MCF 10A (cell line): ENCODE measurements at places on chromosomes 13 and 19.
A peak's percentile ranks its signal among the peaks of the same experiment; 100 is the strongest.

DNA sequence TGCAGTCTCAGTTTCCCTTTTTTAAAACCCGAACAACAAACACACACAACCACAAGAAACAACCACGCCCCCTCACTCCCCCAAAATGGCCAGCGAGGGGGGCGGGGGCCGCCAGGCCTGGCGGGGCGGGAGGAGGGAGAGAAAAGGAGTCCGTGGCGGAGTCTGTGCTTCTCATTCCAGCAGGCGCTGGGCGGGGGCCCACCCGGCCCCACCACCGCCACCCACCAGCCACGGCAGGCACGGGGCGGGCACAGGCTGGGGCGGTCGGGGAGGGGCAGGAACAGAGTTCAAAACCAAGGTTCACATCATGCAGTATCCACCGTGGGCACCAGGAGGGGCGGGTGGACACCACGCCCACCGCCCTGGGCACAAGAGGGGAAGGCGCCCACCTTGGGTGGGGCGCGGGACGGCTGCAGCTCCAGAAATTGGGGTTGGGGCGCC, 12.9 kb downstream of the DPF1 start:
- DNase-seq = no peak

DNA sequence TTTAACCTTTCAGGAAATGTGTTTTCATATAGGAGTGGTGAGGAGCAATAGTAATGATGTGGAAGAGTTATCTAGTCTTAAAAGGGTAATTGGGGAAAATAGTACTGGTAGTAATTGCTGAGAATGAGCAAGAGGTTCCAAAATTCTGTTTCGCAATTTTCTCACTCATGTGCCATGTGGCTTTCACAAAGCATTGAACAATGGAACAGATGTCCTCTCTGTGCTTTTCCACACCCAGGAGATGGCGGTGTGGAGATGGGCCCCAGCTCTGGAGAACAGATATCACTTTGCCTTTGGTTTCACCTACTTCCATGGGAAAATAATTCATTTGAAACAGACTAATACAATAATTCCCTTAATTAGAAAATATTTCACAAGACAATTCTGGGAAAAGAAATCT, 170.0 kb upstream of the SLC10A2 start:
- peak; percentile 59 for DNase-seq

DNA sequence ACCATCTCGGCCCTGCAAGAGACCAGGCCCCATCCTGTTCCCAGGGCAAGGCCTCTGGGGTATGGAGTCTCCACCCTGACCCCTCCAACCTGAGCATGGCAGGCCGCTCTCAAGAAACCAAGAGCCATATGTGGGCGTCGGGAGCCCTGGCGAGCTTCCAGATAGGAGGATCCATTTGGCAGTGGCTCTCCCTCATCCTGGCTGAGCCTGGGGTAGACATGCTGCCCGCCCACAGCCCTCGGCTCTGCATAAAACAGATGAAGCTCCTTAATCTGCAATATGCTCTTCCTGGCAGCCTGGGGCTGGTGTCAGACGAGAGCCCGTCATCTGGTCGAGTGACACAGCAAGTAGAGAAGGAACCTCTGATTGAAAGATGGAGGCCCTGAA, 6.1 kb downstream of the ATP13A1 start:
- no peak for DNase-seq

- DNase-seq = no peak
Observed at GRCh38 chr13:102599426-102600012, 2.7 kb downstream of the TPP2 start.

DNA sequence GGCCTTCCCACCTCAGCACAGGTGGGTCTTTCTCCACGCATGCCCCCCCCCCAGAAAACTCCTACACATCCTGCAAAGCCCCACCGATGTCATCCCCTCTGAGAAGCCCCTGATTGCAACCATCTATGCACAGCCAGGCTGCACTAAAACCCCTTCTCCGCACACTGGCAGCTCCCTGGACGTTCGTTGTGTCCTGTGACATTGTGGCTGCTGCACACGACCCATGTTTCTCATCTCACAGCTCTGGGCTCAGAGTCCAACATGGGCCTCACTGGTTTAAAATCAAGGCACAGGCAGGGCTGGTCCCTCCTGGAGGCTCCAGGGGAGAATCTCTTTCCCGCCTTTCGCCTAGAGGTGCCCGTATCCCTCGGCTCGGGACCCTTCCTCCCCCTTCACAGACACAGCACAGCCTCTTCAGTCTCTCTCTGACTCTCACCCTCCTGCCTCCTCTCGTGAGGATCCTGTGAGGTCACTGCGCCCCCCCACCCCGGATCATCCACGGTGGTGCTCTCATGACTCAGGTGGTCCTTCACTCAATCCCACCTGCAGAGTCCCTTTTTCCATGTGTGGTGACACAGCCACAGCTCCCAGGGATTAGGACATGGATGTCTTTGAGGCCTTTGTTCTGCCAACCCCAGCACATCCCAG, 71.2 kb downstream of the GADD45B start:
- no peak for DNase-seq

- no peak for DNase-seq
Observed at GRCh38 chr19:55670280-55671053, 4.6 kb upstream of the EPN1 start.

DNA sequence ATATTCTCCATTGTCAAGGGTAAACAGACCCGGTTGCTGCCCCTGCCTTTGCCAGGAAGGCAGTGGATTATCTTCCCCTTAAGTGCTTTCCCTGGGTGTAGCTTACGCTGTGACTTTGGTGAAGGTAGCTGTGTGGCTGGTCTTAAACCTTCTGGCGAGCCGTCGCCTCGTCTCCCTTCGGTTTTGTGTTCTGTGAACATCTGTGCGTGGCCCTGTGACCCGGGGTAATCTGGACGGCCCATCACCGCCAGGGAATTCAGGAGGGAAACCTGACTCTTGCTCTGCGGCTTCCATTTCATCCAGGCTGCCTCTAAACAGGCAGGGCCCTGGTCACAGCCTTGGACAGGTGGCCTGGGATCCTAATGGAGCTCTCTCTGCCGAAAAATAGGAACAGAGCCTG, 78.7 kb downstream of the SHISA2 start:
- no peak for DNase-seq

DNA sequence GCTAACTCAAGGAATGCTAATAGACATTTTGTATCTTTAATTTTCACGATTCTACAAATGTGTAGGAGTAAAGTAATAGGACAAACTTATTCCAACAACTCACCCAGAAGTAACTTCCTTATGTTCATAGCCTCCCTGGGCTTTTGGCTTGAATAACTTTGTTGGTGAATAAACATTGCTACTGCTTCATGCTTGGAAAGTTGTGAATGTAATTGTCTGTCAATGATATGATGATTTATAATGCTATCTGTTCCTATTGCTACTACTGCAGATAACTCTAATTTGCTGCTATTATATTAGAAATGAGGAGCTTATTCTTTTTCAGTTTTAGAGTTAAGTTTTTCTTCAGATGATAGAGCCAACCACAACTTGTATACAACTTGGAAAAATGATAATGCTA, 307.7 kb downstream of the PCDH9 start:
- no peak for DNase-seq

DNA sequence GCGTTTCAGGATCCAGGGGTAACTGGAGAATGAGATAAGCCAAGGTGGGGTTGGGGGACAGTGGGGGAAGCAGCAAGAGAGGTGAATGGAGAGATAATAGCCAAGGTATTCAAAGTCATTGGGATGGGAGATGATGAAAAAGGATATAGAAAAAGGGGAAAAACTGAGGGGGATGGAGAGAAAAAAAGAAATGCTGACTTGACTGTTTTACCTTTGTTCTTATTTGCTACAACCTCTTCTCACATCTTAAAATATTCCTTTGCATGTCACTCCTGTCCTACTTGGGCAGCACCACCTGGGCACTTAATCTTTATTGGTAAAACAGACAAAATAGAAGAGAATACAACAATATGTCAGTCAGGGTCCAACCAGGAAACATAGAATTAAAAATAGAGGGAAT, 56.0 kb upstream of the FNDC3A start:
- no peak for DNase-seq

DNA sequence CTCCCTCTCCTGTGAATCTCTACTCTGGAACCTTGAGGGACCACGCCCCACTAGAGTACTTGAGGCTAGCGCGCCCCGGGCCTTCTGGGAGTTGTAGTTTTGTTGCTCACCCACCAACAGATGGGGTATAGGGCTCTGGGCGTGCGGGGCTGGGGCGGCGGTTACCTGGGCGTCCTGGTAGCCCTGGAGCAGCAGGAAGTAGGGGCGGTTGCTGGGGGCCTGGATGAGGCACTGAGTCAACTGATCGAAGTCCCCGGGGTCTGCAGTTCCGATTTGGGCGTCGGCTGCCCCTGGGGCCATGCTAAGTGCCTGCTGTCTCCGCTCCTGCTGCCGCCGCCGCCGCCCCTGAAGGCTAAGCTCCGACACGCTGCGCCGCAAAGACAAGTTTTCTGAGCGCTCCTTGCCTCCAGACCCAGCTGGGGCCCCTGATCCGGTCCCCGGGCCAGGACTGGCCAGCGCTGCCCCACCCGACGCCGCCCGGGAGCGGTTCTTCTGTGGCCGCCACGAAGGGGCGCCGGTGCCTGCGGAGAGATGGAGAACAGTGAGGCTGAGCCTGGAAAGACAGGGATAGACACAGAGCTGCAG, 5.3 kb downstream of the RASIP1 start:
- no peak for DNase-seq

DNA sequence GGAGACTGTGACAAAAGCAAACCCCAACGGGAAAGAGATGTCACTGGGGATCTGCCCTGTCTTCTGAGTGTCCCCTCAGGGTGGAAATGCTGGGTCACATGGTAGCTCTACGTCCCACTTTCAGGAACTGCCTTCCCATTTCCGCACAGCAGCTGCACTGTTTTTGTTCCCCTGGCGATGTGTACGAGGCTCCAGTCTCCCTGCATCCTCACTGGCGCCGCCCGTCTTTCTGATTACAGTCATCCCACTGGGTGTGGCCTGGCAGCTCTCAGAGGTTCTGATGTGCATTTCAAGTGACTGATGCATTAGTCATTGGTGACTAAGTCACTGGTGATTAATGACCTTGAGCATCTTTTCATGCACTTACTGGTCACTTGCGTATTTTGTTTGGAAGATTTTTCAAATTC, 21.2 kb downstream of the PCID2 start:
- DNase-seq = peak; percentile 98

GRCh38 chr13:24983094-24983493, 112.8 kb upstream of the PABPC3 start:
- DNase-seq = no peak

DNA sequence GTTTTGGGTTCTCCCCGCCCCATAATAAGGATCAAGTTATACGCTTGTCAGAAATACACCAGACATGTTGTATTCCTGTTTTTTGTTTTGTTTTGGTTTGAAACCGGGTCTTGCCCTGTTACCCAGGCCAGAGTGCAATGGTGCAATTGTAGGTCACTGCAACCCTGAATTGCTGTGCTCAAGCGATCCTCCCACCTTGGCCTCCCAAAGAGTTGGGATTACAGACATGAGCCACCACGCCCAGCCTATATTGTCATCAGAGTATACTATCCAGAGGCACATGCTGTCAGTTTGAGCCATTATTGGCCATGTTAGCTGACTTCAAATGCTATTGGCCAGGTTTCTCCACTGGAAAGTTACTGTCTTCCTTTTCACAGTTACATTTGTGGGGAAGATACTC, 9.8 kb downstream of the SAFB start:
- no peak for DNase-seq

DNA sequence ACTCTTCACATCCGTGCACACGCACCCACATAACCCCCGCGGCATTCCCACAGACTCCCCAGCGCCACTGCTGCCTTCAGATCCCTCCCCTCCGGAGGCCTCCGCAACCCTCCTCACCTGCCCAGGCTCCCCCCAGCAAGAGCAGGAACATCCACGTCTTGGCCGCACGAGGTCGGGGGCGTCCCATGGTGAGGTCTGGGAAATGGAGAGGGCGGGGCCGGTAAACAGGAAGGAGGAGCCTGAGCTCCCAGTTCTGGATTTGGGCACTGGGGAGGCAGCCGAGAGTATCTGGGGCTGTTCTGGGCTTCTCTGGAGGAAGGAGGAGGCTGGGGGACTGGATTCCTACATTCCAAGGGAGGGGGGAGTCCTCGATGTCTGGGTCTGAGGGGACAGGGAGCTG, 423 bp downstream of the KLK8 start:
- no peak for DNase-seq

- DNase-seq = no peak
Observed at GRCh38 chr13:95793781-95794180, 116.8 kb downstream of the DNAJC3 start.

DNA sequence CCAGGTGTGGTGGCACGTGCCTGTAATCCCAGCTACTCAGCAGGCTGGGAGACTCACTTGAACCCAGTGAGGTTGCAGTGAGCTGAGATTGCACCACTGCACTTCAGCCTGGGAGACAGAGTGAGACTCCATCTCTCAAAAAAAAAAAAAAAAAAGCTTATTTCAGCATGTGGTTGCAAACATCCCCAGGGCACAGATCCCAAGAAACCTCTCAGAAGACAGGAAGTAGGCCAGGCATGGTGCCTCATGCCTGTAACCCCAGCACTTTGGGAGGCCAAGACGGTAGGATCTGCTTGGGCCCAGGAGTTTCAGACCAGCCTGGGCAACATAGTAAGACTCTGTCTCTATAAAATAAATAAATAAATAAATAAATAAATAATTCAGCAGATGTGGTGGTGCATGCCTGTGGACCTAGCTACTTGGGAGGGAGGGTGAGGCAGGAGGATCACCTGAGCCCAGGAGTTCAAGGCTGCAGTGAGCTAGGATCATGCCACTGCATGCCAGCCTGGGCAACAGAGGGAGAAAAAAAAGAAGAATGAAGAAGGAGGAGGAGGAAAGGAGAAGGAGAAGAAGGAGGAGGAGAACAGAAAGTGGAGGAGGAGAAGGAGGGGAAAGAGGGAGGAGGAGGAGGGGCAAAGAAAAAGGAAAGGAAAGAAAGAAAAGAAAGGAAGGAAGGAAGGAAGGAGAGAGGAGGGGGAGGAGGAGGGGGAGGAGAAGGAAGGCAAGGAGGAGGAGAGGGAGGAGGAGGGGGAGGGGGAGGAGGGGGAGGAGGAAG, 4.3 kb upstream of the LRRC8E start:
- peak; percentile 56 for DNase-seq

GRCh38 chr13:96248103-96248502, 158.2 kb downstream of the HS6ST3 start:
- no peak for DNase-seq

GRCh38 chr13:82370316-82370715, 1512.0 kb downstream of the SLITRK1 start:
- DNase-seq = no peak

DNA sequence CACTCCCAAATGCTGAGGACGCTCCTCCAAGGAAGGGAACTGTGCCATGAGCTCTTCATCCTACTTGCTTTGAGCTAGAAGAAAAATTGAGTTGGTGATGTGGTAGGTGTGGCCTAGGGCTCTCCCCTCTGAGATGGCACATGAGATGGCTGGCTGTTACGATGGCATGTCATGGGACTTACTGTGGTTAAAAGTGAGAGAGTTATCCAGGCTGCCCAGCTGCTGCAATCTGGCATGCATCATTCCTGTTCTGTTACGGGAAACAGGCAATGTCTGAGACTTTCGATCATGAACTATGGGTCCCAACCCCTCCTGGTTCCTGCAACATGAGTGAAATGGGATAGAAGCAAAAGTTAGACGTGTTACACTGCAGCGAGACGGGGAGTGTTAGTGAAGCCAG, 93.3 kb upstream of the SLC15A1 start:
- DNase-seq = no peak
